ENCODE measurements at places on chromosomes 12 and 14.

DNA sequence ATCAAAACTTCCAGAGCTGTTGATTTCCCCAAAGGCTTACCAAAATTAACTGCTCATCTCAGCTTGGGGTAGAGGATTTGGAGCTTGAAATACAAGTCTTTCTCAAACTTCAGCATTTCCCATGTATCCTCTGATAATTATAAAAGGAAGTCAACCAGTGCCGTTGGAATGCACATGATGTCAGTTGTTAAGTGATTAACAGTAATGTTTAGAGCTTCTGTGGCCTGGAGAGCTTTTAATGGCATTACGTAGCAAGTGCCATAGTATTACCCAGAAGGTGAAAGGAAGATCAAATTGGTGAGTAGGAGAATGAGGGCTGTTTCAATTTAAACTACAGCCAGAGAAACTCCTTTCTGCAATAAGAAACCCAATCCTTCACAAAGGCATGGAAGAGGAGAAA, 62.5 kb upstream of the PTPRR start:
- no peak for DNase-seq

- DNase-seq: no peak
Measured at GRCh38 chr12:130223767-130224244, 61.5 kb downstream of the FZD10 start.

GRCh38 chr12:114241973-114242434, 163.9 kb downstream of the TBX5 start:
- DNase-seq: no peak

DNA sequence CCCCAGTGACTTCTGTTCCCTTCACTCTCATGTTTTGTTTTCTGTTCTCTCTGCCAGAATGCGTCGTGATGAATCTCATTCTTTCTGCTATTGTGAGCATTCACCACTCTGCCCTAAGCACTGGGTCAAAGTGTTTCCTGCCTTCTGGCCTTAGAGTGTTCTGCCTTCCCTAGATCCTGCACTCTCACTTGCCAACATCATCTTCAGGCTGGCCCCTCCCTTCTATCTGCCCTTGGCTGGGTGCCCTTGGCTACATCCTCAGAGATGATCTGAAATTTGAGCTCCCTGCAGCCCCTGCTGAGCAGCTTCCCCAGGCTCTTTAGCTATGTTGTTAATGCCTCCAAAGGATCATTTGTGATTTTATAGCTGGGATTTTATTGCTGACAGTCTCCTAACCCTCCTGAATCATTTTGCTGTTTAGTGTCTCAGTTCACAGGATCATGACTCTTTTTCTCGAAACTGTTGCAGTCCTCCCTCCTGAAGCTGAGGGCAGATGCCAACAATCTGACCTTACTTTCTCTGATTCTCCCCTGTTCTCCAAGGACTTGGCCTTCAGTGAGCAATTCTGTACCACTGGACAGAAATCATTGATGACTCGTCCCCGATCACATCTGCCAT, 4.5 kb downstream of the DHRS2 start:
- DNase-seq: no peak

DNA sequence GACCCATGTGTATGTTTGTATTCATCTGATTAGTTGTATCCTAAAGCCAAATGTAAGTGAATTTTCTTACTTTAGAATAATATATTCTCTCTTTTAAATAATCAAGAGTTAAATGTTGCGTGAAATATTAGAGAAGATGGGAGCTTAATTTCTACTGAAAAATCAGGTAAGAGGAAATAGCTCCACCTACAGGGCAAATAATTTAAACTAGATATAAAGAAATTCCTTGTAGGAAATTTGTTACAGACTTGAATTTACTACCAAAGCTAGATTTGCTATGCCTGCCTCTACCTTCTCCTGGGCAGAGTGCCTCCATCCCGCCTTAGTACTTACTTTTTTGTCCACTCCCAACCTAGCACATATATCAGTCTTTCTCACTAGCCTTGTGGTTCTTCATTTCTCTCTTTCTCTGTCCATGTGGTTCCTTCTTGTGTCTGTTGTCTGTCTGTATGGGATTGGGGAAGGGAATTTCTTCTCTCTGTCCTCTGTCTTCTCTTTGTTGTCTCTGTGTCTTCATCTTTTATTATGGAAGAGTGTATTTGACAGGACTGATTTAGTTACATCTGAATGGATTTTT, 44.7 kb downstream of the PALS1 start:
- DNase-seq: peak; percentile 21

DNA sequence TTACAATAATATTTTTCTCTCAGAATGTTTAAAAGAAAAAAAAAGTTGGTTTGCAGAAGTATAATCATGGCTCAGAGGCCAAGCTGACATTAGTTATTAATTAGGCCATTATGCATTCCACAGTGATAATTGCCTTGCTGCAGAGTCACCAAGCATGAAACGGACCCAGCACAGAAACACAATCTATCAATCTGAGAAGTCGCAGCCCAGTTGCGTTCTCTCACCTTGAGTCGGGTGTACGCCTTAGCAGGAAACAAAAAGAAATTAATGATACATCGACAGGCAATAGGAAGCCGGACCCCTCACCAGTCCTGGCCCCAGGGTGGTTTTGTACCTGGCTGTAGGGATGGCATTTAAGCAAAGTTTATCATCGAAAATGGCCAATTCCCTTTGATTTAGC, 129.7 kb downstream of the PHETA1 start:
- DNase-seq: no peak

Data from CD4-positive, alpha-beta T cell treated with Interleukin-10 for 1 hour (primary cell).